CD4-positive, alpha-beta T cell treated with Interleukin-10 for 1 hour (primary cell): ENCODE measurements at places on chromosomes 4 and X.

DNA sequence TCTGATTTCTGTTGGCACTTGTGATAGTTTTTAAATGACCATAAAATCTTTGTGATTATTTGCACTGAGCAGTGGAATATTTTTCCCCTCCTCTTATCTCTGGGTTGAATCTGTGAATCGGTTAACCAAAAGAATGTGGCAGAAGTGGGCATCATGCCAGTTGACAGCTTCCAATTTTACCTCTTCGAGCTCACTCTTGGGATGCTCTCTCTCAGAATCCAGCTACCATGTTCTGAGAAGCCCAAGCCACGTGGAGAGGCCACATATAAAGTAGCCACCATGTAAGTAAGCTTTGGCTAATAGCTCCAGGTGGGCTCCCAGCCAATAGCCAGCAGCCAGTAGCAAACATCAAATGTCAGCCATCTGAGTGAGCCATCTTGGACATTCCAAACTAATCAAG, 12.9 kb upstream of the WDR19 start:
- DNase-seq = no peak

DNA sequence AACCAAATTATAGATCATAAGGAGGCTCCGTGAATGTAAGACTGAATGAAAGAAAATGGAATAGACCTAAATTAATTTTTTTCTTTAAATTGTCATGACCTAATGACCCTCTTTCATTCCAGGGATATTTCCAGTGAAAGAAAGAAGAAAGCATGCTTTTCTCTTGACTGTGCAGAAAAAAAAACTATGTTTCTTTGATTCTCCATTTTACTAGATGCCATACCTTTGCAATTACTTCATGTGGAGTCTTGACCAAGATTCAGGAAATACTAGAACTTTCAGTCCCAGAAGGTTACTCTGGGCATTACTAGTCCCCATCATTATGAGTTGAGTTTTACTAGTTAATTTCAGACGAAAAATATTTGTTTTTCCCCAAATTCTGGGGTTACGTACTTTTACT, 6.4 kb upstream of the COMMD8 start:
- DNase-seq = no peak

DNA sequence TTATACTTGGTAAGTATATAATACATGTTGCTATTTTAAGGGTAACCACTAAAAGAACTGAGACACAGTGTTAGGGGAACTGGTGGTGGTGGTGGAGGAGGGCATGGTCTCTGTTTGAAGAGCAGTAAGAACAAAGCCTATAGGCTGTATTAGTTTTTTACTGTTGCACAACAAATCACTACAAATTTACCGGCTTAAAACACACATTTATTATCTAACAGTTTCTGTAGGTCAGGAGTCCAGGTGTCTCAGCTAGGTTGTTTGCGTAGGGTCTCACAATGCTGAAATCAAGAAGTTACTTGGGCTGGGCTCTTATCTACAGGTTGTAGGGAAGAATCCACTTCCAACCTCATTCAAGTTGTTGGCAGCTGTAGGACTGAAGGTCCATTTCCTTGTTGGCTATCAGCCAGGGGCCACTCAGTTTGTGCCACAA, 52.6 kb downstream of the CASK start:
- DNase-seq = no peak

DNA sequence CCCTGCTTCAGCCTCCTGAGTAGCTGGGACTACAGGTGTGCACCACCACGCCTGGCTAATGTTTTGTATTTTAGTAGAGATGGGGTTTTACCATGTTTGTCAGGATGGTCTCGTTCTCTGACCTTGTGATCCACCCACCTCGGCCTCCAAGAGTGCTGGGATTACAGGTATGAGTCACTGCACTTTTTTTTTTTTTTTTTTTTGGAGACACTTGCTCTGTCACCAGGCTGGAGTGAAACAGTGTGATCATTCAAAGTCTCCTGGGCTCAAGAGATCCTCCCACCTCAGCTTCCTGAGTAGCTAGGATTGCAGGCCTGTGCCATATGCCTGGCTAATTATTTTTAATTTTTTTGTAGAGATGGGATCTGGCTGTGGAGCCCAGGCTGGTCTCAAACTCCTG, 338.8 kb downstream of the PPP3CA start:
- DNase-seq = no peak

DNA sequence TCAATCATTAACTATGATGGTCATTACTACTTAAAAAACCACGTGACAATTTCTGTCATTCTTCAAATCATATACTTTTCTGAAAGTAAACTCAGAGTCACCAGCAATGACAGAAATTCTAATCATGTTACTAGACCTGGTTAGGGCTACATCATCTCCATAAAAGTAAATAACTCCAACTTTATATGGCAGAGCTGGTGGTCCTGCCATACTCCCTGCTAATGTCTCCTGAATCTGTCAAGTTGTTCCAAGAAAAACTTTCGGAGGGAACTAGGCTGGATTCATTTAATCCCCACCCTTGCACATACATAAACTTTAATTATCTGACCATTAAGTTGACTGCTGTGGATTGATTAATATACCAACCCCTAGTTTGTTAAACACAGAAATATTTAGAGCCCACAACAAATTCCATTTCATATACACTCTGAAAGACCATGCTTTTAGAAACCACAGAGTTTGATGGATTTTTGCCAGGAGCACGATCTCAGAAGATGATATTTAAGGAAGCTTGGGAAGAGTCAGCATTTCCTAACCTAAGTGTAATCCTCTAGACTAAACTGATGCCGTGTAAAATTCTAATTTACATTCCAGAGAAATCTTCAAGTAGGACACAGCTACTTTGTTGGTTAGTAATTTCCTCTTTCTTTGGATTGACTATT, 577.0 kb downstream of the FAT4 start:
- no peak for DNase-seq
